ENCODE measurements at places on chromosomes 7 and 10.

GRCh38 chr10:86671985-86672710 lies 3.8 kb downstream of the LDB3 start:
- DNase-seq = no peak

DNA sequence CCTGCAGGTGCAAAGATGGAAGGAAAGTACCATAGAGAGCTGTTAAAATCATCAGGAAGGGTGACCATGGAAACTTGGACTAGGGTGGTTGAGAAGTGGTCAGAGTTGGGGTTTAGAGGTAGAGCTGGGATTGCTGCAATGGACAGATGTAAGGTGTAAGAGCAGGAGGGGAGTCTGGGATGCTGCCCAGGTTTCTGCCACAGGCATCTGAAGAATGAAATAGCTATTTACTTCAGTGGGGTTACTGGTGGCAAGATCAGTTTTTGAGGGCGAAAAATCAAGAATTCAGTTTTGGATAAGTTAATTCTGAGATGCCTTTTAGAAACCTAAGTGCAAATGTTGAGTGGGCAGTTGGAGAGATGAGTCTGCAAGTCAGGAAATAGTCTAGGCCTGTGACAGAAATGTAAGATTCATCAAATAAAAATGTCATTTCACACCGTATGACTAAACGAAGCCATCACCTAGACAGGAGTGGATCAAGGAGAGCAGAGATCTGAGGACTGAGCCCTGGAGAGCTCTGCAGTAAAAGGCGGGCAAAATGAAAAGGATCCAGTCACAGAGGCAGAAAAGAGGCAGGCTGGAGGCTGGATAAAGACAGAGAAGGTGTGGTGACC lies 22.7 kb upstream of the TOMM7 start:
- no peak for DNase-seq

GRCh38 chr7:17586711-17587110 lies 288.3 kb downstream of the AHR start:
- no peak for DNase-seq

DNA sequence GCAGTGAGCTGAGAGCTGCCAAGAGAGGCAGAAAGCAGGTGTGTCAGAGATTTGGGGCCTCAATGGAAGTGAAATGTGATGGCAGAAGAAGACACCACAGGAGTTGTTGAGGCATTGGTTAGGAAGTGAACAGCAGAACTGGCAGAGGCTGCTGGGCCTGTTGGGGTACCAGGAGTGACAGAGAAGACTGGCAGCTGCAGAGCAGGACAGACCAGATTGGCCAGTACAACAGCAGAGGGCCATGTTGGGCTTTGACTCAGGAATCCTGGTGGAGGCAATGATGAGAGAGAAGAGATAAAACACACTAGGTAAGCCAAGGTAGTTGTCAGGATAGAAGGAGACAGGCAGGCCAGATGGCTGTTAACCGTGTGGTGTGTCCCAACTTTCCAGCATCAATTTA lies 19.9 kb upstream of the HERPUD2 start:
- DNase-seq = no peak

DNA sequence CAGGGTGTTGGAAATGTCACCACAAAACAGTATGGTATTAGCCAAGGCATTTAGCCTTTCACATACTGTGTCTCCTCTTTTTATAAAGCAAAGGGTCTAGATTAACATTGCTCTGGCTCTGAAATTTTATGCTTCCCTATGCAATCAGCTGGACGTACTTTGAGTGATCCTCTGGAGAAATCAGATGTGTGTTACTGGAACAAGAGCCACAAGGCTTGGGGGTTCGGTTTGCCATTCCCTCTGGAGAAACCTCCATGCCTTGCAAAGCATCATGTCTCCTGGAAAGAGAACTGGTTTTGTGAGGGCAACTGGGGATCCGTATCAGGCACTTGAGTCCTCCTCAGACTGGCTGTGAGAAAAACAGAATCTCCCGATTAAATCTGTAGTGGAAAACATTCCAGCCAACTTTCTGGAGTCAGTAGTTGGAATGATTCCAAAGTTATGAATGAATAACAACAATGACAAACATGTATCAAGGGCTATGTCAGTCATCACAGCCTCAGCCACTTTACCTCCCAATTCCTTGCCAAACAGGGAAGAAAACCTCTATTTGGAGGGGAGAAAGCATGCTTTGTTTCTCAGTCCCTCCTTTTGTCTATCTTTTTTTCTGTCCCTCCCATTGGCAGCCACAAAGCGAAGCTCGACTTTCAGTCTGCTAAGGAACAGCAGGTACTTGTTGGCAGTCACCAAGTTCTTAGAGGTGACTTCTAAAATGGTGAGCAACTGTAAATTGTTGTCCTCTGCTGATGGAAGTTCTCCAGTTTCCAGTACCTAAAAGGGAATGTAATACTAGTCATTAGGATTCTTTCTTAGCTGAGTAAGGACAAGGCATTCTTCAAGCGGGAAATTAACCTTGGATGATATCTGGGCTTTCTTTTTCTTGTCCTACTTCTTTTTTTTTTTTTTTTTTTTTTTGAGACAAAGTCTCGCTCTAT lies 864.8 kb upstream of the AUTS2 start:
- no peak for DNase-seq

DNA sequence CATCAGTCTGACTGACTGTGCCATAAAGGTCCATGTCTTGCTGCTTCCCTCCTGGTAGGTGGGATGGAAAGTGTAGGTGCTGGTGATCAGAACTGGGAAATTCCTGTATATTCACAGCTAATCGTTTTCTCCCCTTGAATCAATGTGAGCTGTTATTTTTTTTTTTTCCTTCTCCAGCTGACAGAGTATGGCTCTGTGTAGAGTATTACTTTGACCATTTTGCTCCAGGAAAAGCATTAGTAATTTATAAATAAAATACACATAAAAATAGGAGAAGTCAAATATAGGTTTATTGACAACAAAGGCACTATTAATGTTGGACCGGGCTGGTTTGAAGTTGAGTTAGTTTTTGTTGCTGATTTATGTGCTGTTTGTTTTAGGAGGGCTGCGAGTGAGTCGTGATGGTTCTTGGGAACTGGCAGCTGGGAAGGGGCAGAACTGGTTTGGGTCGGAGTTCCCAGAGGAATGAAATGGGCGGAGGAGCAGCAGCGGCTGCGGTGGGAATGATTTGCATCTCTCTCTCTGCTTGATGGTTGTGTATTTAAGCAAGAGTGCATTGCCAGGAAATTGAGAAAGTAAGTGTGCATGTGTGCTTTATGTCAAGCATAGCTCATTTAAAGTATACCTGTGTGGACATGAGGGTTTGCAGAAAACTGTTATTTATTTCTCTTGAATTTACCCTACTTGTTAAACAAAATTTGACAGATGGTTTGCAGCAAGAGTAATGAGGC lies 80.9 kb downstream of the LRMDA start:
- peak; percentile 44 for DNase-seq

GRCh38 chr7:12831024-12831423 lies 143.6 kb downstream of the ARL4A start:
- no peak for DNase-seq

DNA sequence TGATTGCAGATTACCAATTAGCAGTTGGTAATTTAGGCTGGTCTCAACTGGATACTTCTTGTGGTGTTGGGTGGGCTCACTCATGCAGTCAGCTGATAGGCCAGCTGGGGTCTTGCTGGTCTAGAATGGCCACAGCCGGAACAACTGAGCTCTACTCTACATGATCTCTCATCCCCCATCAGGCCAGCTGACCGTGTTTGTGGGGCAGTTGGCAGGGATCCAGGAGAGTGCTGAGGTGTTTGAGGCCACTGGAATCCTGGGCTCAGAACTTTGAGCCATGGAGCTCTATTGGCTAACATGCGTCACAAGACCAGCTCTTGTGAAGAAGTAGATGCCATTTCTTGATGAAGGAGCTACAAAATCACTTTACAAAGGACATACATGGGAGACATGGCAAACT lies 242.4 kb downstream of the GFRA1 start:
- DNase-seq = no peak

DNA sequence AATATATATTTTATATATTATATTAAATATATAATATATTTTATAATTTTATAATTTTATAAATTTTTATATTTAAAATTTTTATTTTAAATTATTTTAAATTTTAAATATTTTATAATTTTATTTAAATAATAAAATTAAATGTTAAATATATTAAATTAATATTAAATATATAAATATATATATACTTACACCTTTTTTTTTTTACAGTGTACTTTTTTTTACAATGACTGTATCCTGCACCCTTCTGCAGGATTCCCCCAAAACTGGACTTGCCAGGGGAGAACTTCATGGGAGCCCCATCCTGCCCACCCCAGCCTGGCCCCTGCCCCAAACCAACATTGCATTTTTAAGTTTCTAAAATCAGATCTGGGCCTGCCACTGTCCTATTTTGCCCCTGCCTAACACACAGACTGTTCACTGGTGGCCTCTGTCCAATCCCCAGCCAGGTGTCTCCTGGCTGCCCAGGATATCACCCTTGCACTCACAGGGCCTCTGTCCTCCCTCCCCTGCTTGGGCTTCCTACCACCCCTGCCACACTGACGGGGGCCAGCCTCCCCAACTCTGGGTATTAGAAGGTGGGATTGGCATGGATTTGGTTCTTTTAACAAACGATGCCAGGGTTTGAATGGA lies 138.0 kb downstream of the ADCY1 start:
- no peak for DNase-seq

DNA sequence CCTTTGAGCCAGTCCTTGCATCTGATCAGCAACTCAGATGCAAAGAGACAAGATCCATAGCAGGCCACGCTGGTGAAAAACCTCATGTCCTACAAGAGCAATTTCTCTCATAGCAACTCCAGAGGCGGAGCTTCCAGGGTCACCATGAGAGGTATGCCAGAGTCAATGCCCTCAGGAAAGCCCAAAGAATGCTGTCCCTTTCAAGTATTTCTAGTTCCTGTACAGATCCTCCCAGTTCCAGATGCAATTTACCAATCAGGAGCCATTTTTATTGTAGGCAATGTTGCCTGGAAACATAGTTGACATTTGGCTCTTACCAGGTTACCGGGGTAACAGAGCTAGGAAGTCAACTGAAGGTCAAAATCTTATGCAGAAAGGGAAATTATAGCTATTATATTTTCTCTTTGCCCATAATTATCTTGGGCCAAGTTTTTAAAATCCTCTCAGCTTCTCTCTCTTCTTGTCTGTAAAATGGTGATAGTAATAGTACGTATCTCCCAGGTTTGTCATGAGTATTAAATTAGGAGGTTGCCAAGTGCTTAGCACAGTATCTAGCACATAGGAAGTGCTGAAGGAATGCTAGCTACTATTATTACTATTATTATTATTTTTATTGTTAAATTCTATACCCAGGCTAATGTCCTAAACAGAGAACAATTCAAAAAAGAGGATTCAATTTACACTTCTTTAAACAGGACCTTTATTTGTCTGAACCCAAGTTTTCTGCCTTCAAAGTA lies 46.3 kb upstream of the TM9SF3 start:
- DNase-seq = no peak

GRCh38 chr10:15393139-15393825 lies 22.2 kb upstream of the FAM171A1 start:
- no peak for DNase-seq

GRCh38 chr10:89873055-89873454 lies 171.7 kb downstream of the KIF20B start:
- DNase-seq = no peak

GRCh38 chr10:66836057-66836456 lies 89.8 kb upstream of the LRRTM3 start:
- DNase-seq = no peak

- DNase-seq = no peak
Measured at GRCh38 chr7:150846291-150847115, 5.8 kb upstream of the AOC1 start.

- no peak for DNase-seq
Measured at GRCh38 chr7:114181280-114181679, 233.3 kb upstream of the FOXP2 start.

GRCh38 chr10:124654686-124655085 lies 89.5 kb downstream of the FAM53B start:
- no peak for DNase-seq

- DNase-seq = no peak
Measured at GRCh38 chr7:133601617-133602016, 348.7 kb downstream of the EXOC4 start.

DNA sequence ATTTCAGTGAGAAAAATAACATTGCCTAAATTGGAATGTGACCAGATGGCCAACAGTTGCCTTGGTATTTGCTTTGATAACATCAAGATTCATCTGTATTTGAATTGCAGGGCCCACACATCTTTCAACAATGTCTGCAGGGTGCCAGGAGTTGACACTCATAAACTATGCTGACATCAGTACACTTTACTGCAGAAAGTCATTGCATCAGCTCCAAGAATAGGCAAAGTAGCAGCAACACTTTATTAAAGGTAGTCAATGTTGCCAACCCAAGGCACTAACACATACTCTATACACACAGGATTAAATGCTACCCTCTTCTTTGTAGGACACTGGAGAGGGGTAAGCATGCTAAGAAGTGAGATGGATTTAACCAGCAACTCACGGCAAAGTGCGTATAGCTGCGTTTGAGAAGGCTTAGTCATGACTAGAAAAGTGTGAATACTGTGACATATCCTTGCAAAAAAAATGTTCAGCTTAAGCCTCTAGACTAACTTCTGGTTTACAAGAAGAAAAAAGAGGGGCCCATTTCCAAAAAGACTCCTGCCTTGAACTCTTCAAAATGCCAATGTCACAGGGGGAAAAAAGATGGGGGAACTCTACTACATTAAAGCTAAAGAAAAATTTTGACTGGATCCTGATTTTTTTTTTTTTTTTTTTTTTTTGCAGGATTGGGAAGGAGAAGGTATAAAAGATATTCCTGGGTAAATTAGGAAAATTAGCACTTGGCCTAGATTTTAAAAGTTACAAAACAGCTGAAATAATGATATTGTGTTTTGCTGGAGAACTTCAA lies 2.2 kb downstream of the BBIP1 start:
- DNase-seq = no peak

- DNase-seq = no peak
Measured at GRCh38 chr7:139249179-139249810, 18.3 kb downstream of the UBN2 start.

GRCh38 chr10:21159669-21160068 lies 262.6 kb upstream of the NEBL start:
- no peak for DNase-seq

GRCh38 chr10:130739016-130739756 lies 572.3 kb downstream of the TCERG1L start:
- DNase-seq = no peak

GRCh38 chr7:133730360-133730759 lies 396.8 kb upstream of the LRGUK start:
- DNase-seq = no peak

DNA sequence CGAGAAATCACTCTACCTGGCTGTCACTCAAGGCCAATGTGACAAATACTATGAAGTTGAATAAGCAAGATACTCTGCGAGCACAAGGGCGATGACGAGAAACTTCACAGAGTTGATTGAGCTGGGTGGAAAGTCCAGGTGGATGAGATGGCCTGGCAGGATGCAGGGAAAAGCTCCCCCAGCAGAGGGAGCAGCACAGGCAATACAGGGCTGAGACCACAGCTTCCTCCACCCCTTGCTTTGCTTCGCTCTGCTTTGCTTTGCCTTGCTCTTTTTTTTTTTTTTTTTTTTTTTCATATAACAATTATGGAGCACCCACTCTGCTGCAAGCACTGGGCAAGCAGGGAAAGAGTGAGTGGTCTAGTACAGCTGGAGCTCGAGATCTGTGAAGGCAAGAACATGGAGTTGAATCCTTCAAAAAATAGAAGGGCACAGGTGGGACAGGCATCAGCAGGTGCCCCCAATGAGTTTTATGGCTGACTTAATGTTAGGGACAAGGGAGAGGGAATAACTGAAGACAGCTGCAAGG lies 88.3 kb downstream of the CABCOCO1 start:
- peak; percentile 79 for DNase-seq
